Keratinocyte (primary cell): ENCODE measurements at places on chromosomes 1 and 21. TPM values are rescaled to one million over a fixed set of nuclear protein-coding genes. Genes with fewer than 3 reads are reported as not detected.

DNA sequence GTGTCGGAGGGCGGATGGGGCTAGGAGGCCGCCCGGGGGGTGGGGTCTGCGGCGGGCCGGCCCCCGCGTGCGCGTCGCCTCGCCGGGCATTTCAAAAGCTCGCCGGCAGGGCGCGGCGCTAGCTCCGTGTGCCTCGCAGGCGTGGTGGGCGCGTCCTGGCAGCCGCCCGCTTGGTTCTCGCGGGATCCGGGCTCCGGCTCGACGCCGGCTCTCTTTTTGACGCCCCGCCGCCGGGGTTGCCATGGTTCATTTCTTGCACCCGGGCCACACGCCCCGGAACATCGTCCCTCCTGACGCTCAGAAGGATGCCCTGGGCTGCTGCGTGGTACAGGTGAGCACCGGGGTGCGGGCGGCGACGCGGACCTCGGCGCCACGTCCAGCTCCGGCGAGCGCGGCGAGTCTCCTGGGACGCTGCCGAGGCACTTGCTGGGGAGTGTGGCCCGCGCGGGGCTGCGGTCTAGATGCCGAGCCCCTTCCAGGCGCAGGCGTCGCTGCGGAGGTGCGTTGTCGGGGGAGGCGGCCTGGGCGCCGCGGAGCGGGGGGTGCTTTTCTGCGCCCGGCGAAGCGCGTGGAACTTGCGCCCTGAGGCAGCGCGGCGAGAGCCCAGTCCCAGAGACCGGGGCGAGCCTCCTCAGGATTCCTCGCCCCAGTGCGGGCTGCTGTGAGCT is at the start of gene ZYG11A:
TSS of gene ZYG11A (plus strand) at position 118 of the 668 bp plus-strand sequence. CDS start at position 242, 124 bp downstream.
- DNase-seq = no peak

- DNase-seq = no peak
Measured at GRCh38 chr1:1281533-1282321, 1.5 kb downstream of the SCNN1D start.

- no peak for DNase-seq
Measured at GRCh38 chr1:37699147-37699546, 6.8 kb downstream of the CDCA8 start.

- no peak for DNase-seq
Measured at GRCh38 chr1:214248311-214249085, 32.5 kb upstream of the SMYD2 start.

DNA sequence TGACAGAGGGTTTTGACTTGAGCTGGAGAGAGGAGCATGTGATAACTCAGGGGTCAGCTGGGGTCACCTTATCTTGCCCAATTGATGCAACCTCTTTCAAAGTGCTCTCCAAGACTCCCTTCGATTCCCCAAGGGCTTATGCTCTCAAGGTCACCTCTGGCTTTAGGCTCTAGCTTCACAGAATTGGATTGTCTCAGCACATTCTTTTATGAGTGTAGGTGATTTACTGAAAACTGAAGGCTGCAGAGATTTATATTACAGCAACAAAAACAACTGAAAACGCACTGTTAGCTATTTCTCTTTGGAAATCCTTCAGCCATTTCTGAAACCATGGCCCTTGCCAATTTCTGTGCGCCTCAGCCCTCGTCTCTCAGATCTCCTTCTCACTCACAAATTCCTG is 34.5 kb upstream of the MAP1LC3C start:
- DNase-seq = no peak

GRCh38 chr1:54977533-54978297 is 2.7 kb upstream of the TMEM61 start:
- no peak for DNase-seq

DNA sequence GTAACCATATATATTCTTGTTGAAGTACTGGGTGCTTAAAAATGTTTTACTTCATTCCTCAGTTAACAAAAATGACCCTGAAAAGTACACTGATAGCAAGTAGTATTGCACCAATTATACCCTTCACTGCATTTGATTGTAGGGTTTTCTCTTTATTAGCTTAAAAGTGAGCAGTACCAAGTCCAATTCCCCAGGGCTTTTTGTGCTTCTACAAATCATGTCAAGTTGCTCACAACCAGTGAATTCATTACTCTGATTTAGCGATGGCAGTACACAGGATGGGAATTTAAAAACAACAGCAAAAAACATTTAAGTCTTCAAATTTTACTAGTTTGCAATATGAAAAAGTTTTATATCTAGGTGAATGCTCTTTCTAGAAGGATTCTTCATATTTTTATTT is 436.4 kb downstream of the PTBP2 start:
- no peak for DNase-seq

- DNase-seq = no peak
Measured at GRCh38 chr1:10031461-10031860, 1.3 kb upstream of the UBE4B start.

DNA sequence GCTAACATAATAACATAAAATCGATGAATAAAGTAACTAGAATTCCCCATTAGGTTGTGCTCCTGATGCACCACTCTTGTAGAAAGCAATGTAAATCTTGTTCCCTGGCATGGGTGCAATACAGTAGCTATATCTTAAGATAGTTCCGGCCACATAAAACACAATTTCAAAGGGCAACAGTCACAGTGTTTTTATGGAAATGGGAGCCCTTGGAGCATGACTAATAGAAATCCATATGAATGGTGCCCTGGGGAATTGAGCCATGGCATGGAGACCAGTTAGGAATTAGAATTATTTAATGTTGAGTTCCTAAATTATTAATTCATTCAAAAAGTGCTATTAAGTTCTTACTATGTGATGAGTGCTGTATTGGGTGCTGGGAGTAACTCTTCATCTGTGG is 118.7 kb downstream of the KCNK2 start:
- DNase-seq = no peak

DNA sequence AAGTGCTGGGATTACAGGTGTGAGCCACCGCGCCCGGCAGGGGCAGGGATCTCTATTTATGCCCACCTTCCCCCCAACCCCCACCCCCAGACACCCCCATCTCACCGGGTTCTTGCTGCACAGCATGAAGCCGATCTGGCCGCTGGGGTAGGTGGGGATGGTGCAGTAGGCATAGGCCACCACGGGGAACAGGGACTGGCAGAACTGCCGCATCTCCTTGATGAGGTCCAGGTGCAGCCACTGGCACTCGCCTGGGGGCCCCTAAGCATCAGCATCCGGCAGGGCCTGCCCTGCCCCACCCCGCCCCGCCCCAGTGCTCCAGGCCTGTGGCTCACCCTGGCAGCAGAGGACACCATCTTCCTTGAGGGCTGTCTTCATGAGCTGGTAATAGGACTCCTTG is 4.1 kb downstream of the SRM start:
- DNase-seq = no peak

DNA sequence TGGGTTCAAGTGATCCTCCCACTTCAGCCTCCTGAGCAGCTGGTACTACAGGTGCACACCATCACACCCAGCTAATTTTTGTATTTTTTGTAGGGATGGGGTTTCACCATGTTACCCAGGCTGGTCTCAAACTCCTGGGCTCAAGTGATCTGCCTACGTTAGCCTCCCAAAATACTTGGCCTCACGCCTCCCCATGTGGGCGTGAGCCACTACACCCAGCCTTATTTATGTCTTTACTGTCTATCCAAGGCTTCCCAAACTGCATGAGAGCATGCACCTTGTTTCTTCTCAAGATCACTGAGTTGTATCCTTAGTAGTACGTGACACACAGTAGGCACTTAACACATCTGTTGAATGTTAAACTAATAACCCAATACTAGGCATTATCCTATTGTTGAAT is 14.2 kb downstream of the WASF2 start:
- DNase-seq = no peak

DNA sequence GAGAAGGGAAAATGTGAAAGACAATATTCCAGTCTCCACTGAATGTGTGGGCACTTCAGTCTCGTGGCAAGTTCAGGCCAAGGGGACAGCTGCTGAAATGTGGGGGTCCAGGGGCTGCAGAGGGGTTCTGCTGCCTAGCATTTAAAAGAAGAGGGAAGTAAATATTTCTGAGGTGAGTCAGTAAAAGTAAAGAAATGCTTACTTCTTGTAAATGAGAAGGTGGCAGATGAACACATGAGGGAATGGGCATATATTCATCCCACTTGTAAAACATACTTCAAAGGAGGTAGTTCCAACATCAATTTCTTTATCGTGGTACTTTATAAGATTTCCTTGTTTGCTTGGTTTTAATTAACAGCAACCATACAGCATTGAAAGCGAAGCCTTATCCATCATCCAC is 63.1 kb upstream of the HIVEP3 start:
- DNase-seq = no peak

- no peak for DNase-seq
Measured at GRCh38 chr1:54989473-54989872, 9.0 kb downstream of the TMEM61 start.

GRCh38 chr1:111958075-111958474 is 31.4 kb downstream of the KCND3 start:
- no peak for DNase-seq

- no peak for DNase-seq
Measured at GRCh38 chr1:225280563-225280962, 147.3 kb downstream of the LBR start.

DNA sequence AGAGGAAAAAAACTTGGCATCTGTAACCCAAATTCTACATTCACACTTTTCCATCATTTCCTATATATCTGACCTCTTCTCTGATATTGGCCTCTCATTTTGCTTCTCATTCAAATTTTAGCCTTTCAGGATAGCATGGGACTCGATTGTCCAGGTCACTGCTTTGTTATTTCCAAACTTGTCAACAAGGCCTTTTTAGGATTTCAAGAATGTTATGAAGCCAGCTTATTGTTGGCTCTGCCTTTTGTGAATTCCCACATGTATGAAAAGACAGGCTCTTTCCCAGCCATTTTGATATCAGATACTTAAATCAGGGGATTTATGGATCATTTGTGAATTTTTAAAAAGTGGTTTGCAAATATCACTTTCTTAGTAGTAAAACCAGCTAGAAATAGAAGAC is 663.5 kb downstream of the NCAM2 start:
- no peak for DNase-seq

GRCh38 chr1:58813801-58814200 is 30.0 kb upstream of the JUN start:
- DNase-seq = no peak

DNA sequence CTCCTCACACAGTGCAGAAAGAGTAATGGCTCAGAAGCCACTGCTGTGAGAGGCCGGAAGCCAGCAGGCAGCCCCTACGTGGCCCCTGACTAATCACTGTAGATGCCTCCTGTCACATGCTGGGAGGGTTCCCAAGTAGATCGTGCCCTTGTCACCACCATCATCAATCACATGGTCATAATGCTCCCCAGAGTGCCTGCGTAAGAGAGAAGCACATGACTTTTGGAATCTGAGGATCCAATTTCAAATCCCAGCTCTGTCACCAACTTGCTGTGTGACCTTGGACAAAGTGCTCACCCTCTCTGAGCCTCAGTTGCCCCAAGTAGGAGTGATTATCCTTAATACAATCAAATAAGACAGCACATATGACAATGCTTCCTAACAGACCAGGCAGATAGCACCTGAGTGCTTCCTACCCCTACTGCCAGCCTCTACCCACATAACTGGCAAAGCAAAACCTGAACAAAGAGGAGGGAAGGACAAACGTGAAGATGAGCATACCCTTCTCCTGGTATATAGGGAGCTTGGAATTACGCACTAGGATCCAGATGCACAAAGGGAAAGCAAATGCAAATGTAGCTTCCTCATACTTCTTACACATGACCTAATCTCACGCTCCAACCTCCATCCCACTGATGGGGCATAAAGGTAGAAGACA is 65.7 kb downstream of the SDC3 start:
- DNase-seq = no peak

GRCh38 chr1:244381878-244382565 is 69.7 kb downstream of the ADSS2 start:
- no peak for DNase-seq

DNA sequence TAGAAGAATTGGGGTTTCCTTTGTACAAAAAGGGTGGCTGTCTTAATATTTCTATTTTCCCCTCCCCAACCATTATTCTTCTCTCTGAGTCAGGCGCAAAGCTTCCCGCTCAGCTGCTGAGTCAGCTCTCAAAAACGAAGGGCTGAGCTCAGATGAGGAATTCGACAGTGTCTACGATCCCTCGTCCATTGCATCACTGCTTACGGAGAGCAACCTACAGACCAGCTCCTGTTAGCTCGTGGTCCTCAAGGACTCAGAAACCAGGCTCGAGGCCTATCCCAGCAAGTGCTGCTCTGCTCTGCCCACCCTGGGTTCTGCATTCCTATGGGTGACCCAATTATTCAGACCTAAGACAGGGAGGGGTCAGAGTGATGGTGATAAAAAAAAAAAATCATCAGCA is 3.0 kb upstream of the TUFT1 start:
- peak; percentile 56 for DNase-seq

Gene TSSK3
- polyA plus RNA-seq = 0.05 to 0.16 TPM (median 0.14 TPM) in 3 replicates

Gene CLCA1
- polyA plus RNA-seq = 0.04 to 0.05 TPM in 2 of 3 replicates, not detected in the other

Gene KRTAP19-3
- polyA plus RNA-seq = not detected in 3 replicates

Gene ETV3L
- not detected in 3 replicates for polyA plus RNA-seq

Gene PLPPR5
- polyA plus RNA-seq = 0.50 to 0.93 TPM (median 0.68 TPM) in 3 replicates

Gene FCRL2
- not detected in 3 replicates for polyA plus RNA-seq

Gene SYDE2
- 1.4 to 1.8 TPM (median 1.7 TPM) in 3 replicates for polyA plus RNA-seq

Gene LDLRAD1
- polyA plus RNA-seq = not detected in 3 replicates

Gene NTNG1
- polyA plus RNA-seq = 3.2 to 8.5 TPM (median 8.1 TPM) in 3 replicates

Gene PIGM
- polyA plus RNA-seq = 1.9 to 3.1 TPM (median 3.1 TPM) in 3 replicates

Gene CHRM3
- under 0.01 TPM in 1 of 3 replicates, not detected in the others for polyA plus RNA-seq

Gene PCAT6
- 1.6 to 3.5 TPM (median 2.3 TPM) in 3 replicates for polyA plus RNA-seq

Gene FCRL1
- polyA plus RNA-seq = not detected in 3 replicates

Gene MCOLN3
- polyA plus RNA-seq = 5.5 to 16.2 TPM (median 15.4 TPM) in 3 replicates

Gene PADI2
- 0.09 to 0.23 TPM (median 0.13 TPM) in 3 replicates for polyA plus RNA-seq

Gene TOR3A
- 16.8 to 21.3 TPM (median 20.4 TPM) in 3 replicates for polyA plus RNA-seq

Gene RAB3B
- 1.2 to 4.7 TPM (median 2.6 TPM) in 3 replicates for polyA plus RNA-seq
